ENCODE measurements at places on chromosomes 7 and 10.

GRCh38 chr10:120132811-120133210, 240.3 kb downstream of the SEC23IP start:
- no peak for DNase-seq

GRCh38 chr10:50541317-50541716, 82.4 kb downstream of the SGMS1 start:
- DNase-seq, result no peak

DNA sequence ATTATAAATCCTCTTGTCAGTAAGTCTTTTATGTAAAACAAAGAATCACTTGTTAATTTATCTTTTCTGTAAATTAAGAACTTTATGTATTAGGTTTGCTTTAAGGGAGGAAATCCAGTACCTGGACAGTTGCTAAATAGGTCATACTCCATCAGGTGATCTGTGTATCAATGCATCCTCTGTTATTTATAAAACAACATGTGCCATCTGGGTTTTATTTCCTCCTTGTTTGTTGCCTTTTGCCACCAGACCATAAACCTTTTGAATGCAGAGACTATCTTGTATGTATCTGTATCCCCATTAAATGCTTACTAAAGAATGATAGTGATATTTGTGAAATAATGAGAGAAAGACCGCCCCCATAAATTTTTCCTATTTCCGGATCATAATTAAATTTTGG, 70.0 kb downstream of the SLC35B4 start:
- DNase-seq, result no peak

GRCh38 chr10:46328853-46329689, 42.3 kb downstream of the ANTXRL start:
- DNase-seq, result no peak

GRCh38 chr7:45919993-45920459, 1.0 kb downstream of the IGFBP3 start:
- peak; percentile 75 for DNase-seq

DNA sequence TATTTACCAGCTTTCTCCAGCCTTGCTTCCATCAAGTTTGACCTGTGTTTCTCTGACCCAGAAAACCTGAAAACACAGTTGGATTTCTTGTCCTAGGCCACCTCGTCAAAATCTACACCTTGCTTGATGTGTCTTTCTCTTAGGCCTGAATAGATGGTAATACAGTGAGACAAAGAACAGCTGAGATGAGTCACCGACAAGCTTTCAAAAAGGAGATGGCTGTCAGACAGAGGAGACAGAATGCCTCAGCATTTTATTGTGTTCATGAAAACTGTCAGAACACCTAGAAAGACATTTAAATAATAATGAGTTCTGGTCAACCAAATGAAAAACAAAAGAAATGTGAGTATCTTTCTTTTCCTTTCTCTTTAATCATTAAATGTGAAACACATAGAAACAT, 119.7 kb upstream of the SORCS1 start:
- DNase-seq, result no peak

- no peak for DNase-seq
Observed at GRCh38 chr7:12074889-12075288, 136.2 kb upstream of the TMEM106B start.

GRCh38 chr10:101028446-101029337, 2.2 kb downstream of the PDZD7 start:
- no peak for DNase-seq

- no peak for DNase-seq
Observed at GRCh38 chr7:132024290-132024689, 467.9 kb upstream of the PODXL start.

DNA sequence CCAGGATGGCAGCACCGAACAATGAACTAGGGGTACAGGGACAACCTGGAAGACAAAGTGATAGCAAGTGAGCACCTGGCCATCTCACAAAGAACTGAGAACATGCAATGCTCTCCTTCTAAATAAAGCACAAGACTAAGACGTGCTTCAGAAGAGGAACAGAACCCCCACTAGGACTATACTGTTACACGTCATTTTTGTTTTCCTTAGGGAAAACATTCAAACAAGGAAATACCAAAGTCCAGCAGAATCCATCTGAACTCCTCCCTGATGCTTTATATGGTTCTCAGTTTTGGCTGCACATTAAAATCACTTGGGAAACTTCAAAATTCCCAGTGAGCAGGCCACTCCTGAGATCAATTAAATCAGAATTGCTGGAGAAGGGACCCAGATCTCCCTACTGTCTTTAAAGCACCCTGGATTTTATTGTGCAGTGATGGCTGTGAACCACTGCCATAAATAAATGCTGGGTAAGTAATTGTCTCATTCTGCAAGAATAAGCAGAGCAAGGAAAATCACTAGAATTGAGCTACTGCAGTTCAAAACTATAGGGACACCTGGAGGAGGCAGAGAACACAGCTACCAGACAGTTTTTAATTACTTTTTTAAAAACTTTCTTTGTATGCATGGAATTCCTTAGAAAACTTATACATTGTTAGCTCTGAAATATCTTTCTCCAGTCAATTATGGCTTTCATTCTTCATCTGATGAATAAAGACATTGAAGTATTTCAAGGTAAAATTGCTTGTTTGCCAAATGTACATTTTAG, 866.5 kb upstream of the GHITM start:
- DNase-seq, result no peak

- DNase-seq, result no peak
Observed at GRCh38 chr7:158416283-158416933, 171.2 kb downstream of the PTPRN2 start.

- peak; percentile 75 for DNase-seq
Observed at GRCh38 chr10:26437637-26438461, at the start of gene APBB1IP. Gene APBB1IP, plus strand, starts transcription at chr10:26438341. Its CDS starts 53,986 bp downstream, at chr10:26492327.

DNA sequence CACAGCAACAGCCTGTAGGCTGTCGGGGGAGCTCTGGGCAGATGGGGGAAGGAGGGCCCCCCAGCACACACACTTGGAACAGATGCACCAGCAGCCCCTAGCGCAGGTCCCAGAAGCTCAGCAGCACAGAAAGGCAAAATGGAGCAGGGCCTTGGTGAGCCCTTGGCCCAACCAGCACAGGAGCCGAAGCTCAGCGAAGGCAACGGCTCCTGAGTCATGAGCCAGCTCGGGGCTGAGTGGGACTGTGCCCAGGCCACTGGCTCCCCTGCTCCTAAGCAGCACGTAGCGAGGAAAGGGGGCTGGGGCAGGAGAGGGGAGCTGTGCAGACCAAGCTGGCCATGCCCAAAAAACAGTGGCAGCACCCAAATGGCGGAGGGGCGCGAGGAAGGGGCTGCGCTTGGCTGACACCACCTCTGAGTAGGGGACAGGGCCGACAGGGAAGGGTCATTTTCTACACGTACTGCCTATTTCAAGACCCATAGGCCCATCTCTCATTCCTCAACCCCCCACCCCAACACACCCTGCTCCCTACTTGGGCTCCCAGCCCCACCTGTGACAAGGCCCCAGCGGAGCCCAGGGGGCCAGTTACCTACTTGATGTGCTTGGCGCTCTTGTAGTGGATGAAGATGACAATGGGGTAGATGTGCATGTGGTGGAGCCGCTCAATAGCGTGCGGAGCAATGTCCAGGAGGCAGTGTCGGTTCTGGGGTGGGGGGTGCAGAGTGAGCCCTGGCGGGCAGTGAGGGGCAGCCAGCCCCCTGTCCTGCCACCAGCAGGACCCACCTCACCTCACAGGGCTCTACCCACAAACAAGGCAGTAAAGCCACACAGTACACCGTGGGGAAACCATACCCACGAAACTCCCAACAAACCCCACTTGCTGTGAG, 132.1 kb downstream of the DLG5 start:
- DNase-seq, result no peak

- no peak for DNase-seq
Observed at GRCh38 chr10:133030126-133030525, 57.6 kb upstream of the ADGRA1 start.

Measured in MM.1S (cell line).